ENCODE measurements at places on chromosomes 11 and 22.

GRCh38 chr11:46369458-46370152 lies 11.9 kb upstream of the MDK start:
- peaks cover 7% of the 10 kb centered on the region for H3K36me3 ChIP-seq
- peaks cover 10% of the 10 kb centered on the region for H3K27me3 ChIP-seq
- no peak overlapping the region for H3K27ac ChIP-seq
- H3K4me3 ChIP-seq: no peak overlapping the region
- H3K4me1 ChIP-seq: peaks cover 29% of the 10 kb centered on the region
- no peak for DNase-seq

DNA sequence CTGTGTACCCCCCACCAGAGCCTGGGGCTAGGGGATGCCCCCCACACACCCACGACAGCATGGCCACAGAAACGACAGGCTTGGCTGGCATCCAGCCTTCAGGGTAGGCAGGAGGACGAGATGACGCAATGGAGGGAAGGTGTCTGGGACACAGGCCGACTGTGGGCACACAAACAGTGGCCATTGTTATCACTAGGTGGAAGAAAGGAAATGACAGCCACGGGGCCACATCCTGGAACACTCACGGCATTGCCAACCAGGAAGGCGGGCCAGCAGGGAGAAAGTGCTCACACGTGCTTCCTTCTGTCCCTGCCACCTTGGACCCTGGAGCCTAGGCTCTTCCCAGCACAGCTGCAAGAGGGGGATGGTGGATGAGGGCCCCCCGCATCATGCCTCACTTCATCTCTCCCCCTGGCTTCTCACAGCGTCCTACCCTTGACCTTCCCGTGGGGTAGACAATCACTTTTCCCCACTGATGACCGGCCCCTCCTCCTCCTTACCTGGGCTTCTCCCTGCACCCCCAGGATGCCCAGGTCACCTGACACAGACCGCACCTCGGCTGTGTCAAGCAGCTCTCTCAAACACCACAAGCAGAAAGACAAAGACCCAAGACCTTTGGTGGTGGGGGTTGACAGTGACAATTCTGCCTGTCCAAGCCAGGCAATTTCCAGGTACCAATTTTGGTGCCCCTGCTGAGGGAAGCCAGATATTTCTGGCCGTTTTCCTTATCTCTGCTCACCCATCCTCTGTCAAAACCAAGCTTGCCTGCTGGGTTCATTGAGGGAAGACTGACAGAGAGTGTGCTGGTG lies 8.6 kb downstream of the PLA2G6 start:
- peaks cover 58% of the 10 kb centered on the region for H3K4me1 ChIP-seq
- peak overlapping the region; percentile 66 for H3K4me3 ChIP-seq

- DNase-seq: no peak
- no peak overlapping the region for H3K4me3 ChIP-seq
- no peaks in the 10 kb centered on the region for H3K27me3 ChIP-seq
- no peak overlapping the region for H3K27ac ChIP-seq
Measured at GRCh38 chr11:112478806-112479205, 218.1 kb upstream of the PLET1 start.

GRCh38 chr11:85941380-85941973 lies 86.3 kb downstream of the CCDC83 start:
- DNase-seq: peak; percentile 16
- peaks cover 8% of the 10 kb centered on the region for H3K27me3 ChIP-seq

DNA sequence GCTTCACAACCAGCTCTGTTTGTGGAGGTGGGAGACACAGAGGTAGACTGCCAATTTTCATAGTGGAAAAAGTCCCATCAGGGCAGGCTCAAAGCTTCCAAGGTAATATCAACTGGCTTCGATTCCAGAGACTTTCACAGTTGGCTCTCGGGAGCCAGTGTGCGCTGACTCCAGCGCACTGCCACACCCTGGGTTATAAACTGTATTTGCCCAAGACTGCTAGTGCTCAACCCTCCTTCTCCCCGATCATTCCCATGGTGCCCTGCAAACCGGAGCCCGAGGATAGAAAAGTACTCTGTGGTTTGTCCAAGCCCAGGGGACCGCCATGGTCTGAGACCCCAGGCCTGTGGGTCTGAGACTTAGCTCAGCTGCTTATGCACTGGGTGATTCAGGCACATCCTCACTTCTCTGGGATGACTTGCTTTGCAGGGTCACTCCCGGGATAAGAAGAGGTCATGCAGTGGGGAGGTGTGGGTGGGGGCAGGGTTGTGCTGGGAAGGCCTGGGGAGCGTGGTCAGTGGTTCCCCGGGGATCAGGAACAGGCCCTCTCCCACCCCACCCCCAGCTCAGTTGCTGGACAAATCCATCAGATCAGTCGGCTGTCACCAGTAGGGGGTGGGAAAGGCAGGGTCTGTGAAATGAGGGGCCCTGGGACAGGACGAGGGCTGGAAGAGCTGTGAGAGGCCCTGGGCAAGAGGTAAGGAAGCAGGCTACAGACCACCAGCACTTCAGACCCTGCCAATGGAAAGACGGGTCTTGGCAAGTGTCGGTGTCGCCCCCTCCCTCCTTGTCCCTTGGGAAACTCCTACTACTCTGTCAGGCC lies 26.7 kb upstream of the PICK1 start:
- peaks cover 3% of the 10 kb centered on the region for H3K27me3 ChIP-seq
- peaks cover 19% of the 10 kb centered on the region for H3K4me1 ChIP-seq
- no peak overlapping the region for H3K4me3 ChIP-seq
- H3K36me3 ChIP-seq: no peaks in the 10 kb centered on the region
- no peak for DNase-seq
- no peak overlapping the region for H3K27ac ChIP-seq

- H3K27me3 ChIP-seq: peaks cover 2% of the 10 kb centered on the region
- DNase-seq: no peak
- H3K27ac ChIP-seq: no peak overlapping the region
- peaks cover 16% of the 10 kb centered on the region for H3K4me1 ChIP-seq
- H3K36me3 ChIP-seq: no peaks in the 10 kb centered on the region
Measured at GRCh38 chr11:68012843-68013610, 2.9 kb downstream of the ALDH3B1 start.

DNA sequence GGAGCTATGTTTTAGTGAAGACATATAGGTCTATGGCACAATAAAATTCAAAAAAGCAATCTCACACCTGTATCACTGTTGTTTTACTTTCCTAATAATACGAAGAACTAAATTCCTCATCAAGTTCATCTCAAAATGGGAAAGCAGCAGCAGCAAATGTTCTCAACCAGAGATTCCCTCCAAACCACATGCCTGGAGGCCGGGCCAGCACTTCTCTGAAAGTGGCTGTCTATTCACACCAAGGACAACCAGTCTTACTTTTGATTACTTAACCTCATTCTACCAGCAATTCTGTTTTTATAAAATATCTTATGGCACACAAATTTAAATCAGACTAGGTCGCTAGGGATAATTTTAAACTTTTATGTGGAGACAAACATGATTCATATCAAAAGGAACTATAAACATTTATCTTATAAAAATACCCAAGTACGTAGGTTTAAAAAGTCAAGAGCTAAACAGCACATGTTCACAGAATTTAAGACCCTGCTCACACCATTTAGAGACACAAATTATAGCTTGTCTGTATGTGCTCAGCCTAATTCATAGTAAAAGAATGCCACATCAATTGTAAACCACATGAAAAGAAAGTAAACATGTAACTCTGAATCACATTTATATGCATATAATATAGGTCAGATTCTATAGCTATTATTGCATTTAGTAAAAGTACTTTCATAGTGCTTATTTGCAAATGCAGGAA lies 46.1 kb downstream of the RRAS2 start:
- no peaks in the 10 kb centered on the region for H3K36me3 ChIP-seq
- H3K4me1 ChIP-seq: peaks cover 55% of the 10 kb centered on the region
- DNase-seq: no peak
- H3K27me3 ChIP-seq: no peaks in the 10 kb centered on the region

- peak overlapping the region; percentile 78 for H3K4me3 ChIP-seq
- H3K36me3 ChIP-seq: no peaks in the 10 kb centered on the region
- no peak for DNase-seq
- peaks cover 76% of the 10 kb centered on the region for H3K4me1 ChIP-seq
- no peak overlapping the region for H3K27ac ChIP-seq
Measured at GRCh38 chr22:46070215-46070802, 80.0 kb upstream of the PPARA start.

DNA sequence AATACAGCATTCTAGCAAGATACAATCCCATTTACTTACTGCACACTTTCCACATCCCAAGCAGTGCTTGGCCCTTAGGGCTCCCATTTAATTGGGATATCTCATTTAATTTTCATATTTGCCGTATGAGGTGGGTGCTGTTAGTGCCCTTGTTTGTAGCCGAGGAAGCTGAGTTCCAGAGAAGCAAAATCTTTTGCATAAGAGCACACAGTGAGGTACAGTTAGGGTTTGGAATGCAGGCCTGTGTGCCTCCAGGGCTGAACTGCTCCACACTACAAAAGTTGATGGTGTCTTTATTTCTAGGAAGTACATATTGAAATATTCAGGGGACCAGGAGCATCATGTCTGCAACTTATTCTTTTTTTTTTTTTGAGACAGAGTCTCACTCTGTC lies 15.5 kb upstream of the TIMP3 start:
- no peak for DNase-seq
- H3K4me1 ChIP-seq: no peaks in the 10 kb centered on the region
- H3K27ac ChIP-seq: no peak overlapping the region
- peaks cover 2% of the 10 kb centered on the region for H3K27me3 ChIP-seq
- no peak overlapping the region for H3K4me3 ChIP-seq
- no peaks in the 10 kb centered on the region for H3K36me3 ChIP-seq

DNA sequence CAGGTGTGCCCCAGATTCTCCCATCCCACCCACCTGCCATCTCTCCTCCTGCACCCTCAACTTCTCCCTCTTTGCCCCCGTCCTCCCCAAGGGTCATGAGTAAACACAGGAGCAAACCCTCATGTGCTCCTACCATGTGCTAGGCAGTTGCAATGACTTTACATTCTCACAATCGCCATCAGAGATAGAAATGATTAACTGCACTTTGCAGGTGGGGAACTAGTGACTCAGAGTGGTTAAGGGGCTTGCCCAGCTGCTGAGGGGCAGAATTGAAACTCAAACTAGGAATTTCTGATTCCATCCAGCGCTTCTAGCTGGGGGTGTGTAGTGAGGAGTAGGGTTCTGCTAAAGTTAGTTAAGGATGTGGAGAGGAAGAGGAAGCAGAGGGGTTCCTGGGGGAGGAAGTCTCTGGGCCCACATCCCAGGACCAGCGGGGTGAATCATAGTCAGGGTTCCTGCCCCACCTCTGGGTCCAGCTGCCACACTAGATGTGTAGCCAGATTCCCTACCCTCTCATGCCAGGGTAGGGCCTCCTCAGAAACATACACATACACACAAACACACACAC lies 16.0 kb upstream of the PRG2 start:
- H3K27ac ChIP-seq: no peak overlapping the region
- H3K36me3 ChIP-seq: peaks cover 25% of the 10 kb centered on the region
- H3K4me3 ChIP-seq: no peak overlapping the region
- DNase-seq: no peak
- peaks cover 2% of the 10 kb centered on the region for H3K4me1 ChIP-seq
- no peaks in the 10 kb centered on the region for H3K27me3 ChIP-seq

DNA sequence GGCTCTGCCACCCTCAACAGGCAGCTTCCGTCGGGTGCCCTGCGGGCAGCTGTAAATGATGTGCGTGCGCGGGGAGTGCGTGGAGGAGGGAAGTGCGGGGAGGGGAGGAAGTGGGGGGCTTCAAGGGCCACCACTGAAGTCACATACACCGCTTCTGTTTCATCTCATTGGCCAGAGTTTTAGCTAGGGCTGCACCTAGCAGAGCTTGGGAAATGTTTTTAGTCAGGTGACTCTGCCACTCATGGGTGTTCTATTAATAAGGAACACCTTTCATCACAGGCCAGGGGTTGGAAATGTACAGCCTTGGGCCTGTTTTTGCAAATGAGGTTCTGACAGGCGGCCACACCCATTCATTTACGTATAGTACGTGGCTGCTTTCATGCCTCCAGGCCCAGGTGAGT lies 14.6 kb downstream of the FAM118A start:
- DNase-seq: no peak
- peaks cover 10% of the 10 kb centered on the region for H3K4me1 ChIP-seq
- H3K27ac ChIP-seq: no peak overlapping the region
- peaks cover 22% of the 10 kb centered on the region for H3K36me3 ChIP-seq
- peaks cover 4% of the 10 kb centered on the region for H3K27me3 ChIP-seq

DNA sequence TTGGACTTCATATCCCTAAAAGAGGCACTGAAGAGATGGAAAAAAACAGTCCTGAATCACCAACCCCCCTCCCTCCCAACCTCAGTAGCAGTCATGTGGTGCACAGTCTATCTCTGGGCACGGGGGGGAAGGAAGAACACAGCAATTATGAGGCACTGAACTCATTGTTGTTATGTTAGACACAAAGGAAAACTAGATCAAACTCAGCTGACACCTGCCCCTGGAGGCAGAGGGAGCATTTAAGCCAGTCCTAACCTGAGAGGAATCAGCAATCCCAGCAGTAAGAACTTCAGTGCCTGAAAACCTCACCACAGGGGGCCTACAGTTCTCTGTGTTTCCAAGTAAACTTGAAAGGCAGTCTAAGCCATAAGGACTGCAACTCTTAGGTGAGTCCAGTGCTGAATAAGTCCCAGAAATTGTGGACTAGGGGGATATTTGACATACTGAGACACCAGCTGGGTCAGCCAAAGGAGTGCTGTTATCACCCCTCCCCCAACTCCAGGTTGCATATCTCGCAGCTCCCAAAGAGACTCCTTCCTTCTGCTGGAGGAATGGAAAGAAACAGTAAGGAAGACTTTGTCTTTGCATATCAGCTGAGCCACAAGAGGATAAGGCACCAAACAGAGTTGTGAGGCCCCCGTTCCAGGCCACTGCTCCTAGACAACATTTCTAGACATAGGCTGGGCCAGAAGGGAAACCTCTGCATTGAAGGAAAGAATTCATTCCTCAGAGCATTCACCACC lies 72.5 kb downstream of the GLYATL1 start:
- no peak for DNase-seq
- no peak overlapping the region for H3K4me3 ChIP-seq
- no peaks in the 10 kb centered on the region for H3K36me3 ChIP-seq
- H3K4me1 ChIP-seq: no peaks in the 10 kb centered on the region

GRCh38 chr22:33639588-33640254 lies 280.6 kb downstream of the LARGE1 start:
- no peak overlapping the region for H3K27ac ChIP-seq
- no peak overlapping the region for H3K4me3 ChIP-seq
- H3K27me3 ChIP-seq: peaks cover 1% of the 10 kb centered on the region
- no peak for DNase-seq
- peaks cover 4% of the 10 kb centered on the region for H3K36me3 ChIP-seq
- H3K4me1 ChIP-seq: no peaks in the 10 kb centered on the region

DNA sequence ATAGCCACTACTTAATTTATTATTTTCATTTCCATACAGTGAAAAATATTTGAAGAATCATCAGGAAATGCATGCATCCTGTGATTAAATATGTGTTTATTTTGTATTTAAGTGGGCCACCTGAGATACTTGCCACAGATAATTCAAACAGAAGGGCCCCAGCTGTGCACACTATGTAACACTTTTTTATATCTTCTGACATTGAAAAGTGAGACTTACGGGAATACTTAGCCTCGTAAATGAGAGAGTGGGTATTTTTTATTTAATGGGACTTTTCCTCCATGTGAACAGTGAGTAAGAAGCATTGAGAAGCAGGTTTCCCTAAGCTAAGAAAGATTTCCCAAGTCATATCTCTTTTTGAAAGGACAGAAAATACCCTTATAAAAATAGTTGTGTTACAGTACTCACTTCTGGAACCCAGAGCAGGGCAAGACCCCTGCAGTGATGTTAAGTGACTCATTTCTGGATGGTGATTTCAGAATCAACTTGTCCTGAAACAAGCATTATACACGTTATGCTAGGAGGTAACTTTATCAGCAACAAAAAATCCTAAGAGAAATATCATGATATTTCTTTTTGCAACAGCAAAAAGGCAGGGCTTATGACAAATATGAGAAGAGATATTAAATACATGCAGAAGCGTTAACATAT lies 478.1 kb upstream of the CHORDC1 start:
- no peaks in the 10 kb centered on the region for H3K4me1 ChIP-seq
- no peak for DNase-seq
- H3K27me3 ChIP-seq: no peaks in the 10 kb centered on the region
- H3K4me3 ChIP-seq: no peak overlapping the region
- no peak overlapping the region for H3K27ac ChIP-seq
- no peaks in the 10 kb centered on the region for H3K36me3 ChIP-seq

Data from immature natural killer cell (primary cell).